ENCODE measurements at places on chromosomes 1 and 21.

DNA sequence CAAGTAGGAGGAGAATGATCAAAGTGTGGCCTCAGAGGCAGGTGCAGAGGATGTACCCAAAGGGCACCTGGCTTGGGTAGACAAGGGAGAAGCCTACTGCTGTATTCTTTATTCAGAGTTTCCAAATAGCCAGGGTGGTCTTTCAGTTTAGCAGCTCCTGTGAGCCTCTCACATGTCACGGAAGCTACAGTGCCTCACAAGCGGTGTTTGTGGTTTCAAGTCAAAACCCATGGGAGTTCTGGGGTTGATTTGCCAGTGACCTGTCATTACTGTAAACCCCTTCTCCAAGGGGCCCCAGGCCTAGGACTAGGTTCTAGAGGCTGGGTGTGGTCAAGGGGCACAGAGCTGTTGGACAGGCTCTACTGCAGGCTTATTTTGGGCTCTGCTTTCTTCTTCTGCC lies 10.2 kb upstream of the IL10 start:
- no peak for DNase-seq

DNA sequence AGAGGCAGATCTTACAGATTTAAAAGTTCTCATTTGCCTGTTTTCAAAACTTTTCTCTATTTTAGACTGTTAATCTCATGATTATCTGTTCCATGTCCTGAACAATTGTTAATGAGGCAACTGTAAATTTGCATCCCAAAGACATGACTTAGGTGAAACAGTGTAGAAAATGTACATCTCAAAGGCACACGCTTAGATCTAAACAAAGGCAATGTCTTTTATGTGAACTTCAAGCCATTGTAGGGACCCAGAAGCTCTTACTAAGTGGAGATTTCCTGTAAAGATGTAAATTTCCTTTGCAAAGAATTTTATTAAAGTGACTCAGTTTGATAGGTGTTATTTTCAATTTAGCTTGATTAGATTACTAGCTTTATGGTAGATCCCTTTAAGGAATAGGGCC lies 125.2 kb upstream of the F3 start:
- no peak for DNase-seq

GRCh38 chr1:180185281-180185680 lies 30.6 kb downstream of the QSOX1 start:
- DNase-seq = no peak

DNA sequence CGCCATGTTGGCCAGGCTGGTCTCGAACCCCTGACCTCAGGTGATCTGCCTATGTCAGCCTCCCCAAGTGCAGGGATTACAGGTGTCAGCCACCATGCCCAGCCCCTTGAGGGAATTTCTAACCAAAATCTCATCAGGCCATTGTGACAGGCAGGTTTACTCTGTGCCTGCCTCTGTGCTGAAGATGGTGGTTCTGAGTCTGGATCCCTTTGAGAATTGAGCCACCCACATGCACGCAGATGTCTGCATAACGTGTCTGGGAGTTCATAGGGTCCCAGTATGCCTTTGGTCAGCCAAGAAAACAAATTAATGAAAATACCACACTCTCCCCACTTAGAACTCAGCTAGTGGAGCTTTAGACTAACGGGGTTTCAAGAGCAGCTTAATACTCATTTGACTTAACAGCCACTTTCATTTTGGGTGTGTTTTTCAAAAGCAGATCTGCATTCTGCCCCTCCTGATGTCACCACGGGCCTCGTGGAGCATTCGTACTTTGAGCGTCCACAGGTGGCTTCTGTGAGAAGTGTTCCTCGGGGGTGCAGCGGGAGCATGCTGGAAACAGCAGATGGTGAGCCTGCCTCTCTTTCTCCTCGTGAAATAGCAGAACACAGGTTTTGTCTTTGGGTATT lies 45.3 kb downstream of the DIP2A start:
- DNase-seq = no peak

GRCh38 chr1:55612988-55613387 lies 397.8 kb upstream of the USP24 start:
- DNase-seq = no peak

GRCh38 chr1:57281324-57281723 lies 142.5 kb downstream of the DAB1 start:
- no peak for DNase-seq
